SK-N-DZ (cell line): ENCODE measurements at places on chromosomes 12 and 14.

- no peak for DNase-seq
Observed at GRCh38 chr12:48040354-48040753, 36.1 kb upstream of the COL2A1 start.

DNA sequence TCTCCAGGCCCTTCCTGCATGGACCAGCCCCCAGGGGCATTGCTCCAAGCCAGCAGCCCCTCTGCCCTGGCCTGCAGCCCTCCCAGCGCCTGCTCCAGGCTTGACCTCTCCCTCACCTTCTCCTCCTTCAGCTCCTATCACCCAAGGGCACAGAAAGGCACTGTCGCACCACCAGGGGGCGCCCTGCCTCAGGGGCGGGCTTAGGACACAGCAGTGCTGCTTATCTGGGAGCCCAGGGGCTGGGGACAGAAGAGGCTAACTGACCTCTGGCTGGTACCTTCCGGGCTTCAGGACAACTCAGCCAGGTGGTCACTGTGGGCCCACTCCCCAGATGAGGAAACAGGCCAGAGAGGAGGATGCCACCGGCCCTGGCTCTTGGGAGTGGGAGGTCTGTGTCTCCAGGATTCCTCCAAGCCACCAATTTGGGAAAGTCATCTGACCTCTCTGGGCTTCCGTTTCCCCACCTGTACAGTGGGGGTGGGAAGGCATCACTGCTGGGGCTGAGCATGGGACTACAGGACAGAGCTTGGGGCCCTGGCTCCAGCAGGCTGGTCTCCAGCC is 25.3 kb upstream of the GPR132 start:
- DNase-seq = peak; percentile 72

GRCh38 chr12:101044512-101045059 is 165.5 kb downstream of the SLC5A8 start:
- DNase-seq = no peak

DNA sequence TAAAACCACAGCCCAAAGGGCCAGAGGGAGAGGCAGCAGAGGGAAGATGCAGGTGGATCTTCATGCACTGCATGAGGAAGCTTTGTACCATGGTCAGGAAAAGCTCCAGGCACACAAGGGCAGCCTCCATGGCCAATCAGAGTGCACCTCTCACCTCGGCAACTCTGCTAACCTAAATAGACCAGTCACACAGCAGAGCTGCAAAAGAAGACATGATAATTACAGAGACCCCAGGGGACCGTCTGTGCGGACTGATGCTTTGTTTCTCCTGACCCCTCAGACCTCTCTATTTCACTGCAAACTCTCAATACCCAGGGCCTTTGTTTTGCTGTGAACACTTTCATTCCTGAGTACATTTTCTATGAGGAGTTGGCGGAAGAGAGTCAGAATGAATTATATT is 10.7 kb upstream of the TCL1B start:
- no peak for DNase-seq

DNA sequence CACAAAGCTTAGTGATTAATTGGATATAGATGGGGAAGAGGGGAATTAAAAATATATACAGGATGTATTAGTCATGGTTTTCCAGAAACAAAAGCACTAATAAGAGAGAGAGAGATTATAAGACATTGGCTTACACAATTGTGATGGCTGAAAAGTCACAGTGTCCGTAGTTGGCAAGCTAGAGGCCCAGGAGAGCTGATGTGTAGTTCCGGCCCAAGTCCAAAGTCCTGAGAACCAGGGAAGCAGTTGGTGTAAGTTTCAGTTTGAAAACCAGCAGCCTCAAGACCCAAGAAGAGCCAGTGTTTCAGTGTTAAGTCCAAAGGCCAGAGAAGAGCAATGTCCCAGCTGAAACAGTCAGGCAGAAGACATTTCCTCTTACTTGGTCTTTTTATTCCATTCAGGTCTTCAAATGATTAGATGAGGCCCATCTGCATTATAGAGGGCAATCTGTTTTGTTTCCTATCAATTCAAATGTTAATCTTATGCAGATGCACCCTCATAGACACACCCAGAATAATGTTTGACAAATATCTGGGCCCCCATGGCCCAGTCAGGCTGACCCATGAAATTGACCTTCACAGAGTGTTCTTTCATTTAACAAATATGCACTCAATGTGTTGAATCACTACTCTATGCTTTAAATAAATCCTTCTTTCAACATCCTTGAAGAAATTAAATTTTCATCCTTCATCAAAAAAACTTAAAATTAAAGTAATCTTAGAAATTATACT is 67.2 kb upstream of the DIO2 start:
- DNase-seq = no peak

- DNase-seq = no peak
Observed at GRCh38 chr14:100474196-100474595, 113.0 kb downstream of the BEGAIN start.
